ENCODE measurements at places on chromosomes 7 and 10.

GRCh38 chr10:85445702-85446101 is 920.9 kb downstream of the GRID1 start:
- H3K36me3 ChIP-seq: no peaks in the 10 kb centered on the region
- no peak overlapping the region for H3K4me3 ChIP-seq
- no peak for DNase-seq
- no peak overlapping the region for H3K27ac ChIP-seq
- no peaks in the 10 kb centered on the region for H3K27me3 ChIP-seq

- H3K4me1 ChIP-seq: peaks cover 19% of the 10 kb centered on the region
- DNase-seq: peak; percentile 73
- H3K27ac ChIP-seq: peak overlapping the region; percentile 99
- H3K4me3 ChIP-seq: peak overlapping the region; percentile 95
- H3K36me3 ChIP-seq: peaks cover 17% of the 10 kb centered on the region
- no peaks in the 10 kb centered on the region for H3K27me3 ChIP-seq
Observed at GRCh38 chr10:89414879-89415821, 782 bp downstream of the IFIT5 start.

DNA sequence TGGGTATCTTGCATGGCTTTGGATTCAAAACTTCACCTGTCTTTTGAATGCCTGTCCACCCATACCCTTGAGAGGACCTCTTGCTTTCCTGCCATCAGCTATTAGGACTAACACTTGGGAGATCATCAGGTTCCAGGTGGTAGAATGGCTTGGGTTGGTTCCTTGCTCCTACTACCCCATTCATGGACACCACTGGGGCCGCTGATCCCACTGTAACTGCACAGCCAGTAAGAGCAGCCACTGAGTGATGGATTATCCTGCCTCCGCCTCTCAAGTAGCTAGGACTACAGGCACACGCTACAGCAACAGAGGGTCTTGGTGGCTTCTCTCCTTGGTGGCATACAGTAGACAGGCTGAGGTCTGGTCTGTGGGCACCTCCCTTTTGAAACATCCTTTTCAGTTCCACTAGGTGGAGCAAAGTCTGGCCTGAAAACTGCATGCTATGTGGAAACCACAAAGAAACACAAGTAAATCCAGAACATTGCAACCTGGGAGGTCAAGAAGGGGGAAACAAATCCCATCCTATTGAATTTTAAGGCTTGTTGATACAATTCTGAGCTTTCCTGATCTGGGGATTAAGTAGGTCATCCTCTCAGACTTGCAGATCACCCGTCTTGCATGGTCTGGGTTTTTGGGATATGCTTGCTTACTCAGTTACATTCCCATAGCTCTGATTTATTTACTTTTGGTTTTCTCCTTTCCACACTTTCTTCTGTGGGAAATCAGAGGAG is 9.4 kb downstream of the WBP1L start:
- no peaks in the 10 kb centered on the region for H3K36me3 ChIP-seq
- peak overlapping the region; percentile 53 for H3K27ac ChIP-seq
- peak; percentile 81 for DNase-seq
- H3K4me1 ChIP-seq: peaks cover 7% of the 10 kb centered on the region
- no peaks in the 10 kb centered on the region for H3K27me3 ChIP-seq

DNA sequence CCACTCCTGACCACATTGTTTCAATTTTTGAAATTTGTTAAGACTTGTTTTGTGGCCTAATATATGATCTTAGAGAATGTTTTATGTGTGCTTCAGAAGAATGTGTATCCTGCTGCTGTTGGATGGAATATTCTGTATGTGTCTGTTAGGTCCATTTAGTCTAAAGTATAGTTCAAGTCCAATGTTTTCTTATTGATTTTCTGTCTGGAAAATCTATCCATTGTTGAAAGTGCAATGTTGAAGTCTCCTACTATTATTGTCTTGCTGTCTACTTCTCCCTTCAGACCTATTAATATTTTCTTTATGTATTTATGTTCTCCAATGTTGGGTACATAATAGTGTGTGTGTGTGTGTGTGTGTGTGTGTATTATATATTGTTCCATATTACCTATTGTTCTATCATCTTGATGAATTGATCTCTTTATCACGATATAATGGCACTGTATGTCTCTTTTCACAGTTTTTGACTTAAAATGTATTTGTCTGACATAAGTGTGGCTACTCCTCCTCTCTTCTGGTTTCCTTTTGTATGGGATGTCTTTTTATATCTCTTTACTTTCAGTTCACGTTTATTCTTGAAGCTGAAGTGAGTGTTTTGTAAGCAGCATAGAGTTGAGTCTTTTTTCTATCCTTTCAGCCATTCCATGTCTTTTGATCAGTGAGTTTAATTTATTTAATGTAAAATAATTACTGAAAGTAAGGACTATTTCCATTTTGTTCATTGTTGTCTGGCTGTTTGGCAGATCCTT is 61.3 kb downstream of the AKR1D1 start:
- DNase-seq: no peak
- H3K4me1 ChIP-seq: no peaks in the 10 kb centered on the region
- H3K4me3 ChIP-seq: no peak overlapping the region
- H3K27me3 ChIP-seq: no peaks in the 10 kb centered on the region
- no peaks in the 10 kb centered on the region for H3K36me3 ChIP-seq

DNA sequence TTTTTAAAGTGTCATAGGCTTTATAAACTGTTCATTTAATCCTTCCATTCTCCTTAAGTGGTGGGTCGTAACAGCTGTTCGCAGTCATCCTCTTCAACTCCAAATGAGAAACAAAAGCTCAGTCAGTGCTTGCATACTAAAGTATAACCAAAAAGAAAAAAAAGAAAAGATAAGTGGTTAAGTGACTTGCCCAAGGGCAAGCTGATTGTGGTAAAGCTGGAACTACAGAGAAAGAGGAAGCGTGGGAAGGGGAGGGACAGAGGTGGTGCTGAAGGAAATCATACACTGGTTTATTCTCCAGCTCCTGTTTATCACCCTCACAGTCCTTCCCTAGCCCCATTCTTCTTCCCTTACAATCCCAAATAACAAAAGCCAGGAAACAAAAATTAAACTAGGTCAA is 29.6 kb downstream of the IDE start:
- H3K36me3 ChIP-seq: peaks cover 2% of the 10 kb centered on the region
- H3K4me1 ChIP-seq: no peaks in the 10 kb centered on the region
- no peak overlapping the region for H3K27ac ChIP-seq
- H3K4me3 ChIP-seq: no peak overlapping the region
- DNase-seq: peak; percentile 5
